NCI-H2081 (cell line): ENCODE measurements at places on chromosomes 11 and 22.
A peak's percentile ranks its signal among the peaks of the same experiment; 100 is the strongest.

GRCh38 chr22:49512487-49513165, 315.0 kb downstream of the BRD1 start:
- peak; percentile 53 for DNase-seq

DNA sequence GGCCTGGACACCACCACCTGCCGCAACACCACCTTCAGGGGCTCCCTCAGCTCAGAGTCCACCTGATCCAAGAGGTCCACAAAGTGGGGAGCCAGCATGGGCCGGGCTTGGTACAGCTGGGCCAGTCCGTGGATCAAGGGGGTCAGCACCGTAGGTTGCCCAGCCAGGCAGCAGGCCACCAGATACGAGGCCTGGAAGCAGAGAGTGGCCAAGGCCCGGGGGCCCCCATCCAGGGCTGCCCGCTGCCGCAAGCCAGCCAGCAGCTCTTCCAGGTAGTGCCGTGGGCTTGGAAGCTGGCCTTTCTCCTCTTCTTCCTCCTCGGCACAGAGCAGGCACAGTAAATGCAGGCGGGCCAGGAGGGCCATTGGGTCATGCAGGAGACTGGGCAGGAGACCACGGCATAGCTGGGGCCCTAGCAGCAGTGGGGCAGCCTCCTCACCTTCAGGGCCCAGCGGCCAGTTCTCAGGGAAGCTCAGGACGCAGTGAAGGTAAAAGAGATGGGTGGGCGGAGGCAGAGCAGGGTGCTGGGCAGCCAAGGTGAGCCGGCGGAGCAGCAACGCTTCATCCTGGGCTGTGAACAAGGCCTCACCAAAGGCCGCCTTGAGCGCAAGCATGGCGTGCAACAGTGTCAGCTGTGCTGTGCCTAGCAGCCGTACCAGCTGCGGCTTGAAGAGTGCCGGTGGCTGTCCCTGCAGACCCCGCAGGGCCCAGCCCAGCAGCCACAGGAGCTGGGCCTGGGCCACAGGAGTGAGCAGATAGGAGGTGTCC, 1.7 kb downstream of the AP5B1 start:
- DNase-seq = no peak

GRCh38 chr11:22521226-22521625, 104.4 kb downstream of the FANCF start:
- no peak for DNase-seq

DNA sequence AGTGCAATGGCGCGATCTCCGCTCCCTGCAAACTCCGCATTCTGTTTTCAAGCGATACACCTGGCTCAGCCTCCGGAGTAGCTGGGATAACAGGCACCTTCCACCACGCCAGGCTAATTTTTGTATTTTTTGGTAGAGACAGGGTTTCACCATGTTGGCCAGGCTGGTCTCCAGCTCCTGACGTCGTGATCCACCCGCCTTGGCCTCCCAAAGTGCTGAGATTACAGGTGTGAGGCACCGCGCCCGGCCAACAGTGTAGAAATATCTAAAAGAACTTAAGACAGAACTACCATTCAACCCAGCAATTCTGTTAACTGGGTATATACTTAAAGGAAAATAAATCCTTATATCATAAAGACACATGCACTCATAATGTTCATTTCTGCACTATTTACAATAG, 335.3 kb upstream of the LUZP2 start:
- no peak for DNase-seq

DNA sequence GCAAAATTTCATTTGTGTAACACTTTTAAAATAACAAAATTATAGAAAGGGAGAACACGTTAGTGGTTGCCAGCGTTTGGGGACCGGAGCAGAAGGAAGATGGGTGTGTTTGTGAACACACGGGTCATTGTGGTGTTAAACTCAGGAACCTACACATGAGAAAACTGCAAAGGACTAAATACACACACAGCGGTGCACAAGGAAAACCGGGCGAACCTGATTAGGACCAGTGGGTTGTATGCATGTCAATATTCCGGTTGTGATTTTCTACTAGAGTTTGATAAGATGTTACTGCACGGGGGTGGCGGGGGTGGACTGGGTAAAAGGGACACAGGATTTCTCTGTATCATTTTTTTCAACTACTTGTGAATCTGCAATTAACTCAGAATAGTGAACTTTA, 351.2 kb downstream of the OPCML start:
- no peak for DNase-seq

GRCh38 chr11:46298699-46299433, 21.4 kb downstream of the CREB3L1 start:
- DNase-seq = no peak

DNA sequence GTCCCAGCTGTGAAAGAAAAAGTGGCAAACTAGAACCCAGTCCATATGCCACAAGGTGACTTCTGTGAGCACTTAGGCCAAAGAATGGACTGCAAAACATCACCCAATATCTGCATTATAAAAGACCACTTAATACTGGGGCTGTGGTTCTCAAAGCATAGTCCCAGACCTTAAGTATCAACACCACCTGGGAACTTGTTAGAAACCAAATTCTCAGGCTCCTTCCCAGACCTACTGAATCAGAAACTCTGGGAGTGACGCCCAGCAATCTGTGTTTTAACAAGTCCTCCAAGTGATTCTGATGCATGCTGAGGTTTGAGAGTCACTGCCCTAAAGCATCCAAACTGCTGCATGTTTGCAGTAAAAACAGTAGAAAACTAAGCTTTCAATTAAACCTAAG, 81.3 kb downstream of the SERGEF start:
- no peak for DNase-seq

DNA sequence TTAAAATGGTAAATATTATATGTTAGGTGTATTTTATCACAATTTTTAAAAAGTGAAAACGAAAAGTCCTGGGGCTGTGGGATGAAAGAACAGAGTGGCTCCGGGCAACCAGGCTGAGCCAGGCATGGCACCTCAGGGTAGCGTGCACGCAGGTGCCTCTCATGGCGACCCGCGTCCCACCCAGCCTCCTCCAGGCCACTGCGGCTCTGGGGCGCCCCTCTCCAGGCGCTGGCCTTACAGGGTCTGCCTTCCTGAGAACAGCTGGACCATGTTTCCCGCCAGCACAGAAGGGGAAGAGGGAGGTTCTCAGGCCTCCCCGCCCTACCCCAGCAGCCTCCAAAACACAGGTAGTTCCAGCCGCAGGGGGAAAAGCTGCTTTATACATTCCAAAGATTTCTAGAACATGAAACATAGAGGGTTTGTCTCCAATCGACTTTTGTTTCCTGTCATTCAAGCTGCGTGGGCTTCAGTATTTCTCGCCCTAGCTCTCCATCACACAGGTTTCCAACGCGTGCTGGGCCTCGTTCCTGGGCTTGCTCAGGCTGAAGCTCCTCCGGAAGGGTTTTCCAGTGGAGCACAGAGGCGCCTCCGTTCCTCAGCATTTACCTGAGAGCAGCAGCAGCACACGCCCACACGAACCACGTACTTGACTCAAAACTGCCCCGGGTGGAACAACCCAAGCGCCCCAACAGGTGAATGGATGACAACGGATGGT, 10.5 kb downstream of the EHD1 start:
- DNase-seq = no peak

DNA sequence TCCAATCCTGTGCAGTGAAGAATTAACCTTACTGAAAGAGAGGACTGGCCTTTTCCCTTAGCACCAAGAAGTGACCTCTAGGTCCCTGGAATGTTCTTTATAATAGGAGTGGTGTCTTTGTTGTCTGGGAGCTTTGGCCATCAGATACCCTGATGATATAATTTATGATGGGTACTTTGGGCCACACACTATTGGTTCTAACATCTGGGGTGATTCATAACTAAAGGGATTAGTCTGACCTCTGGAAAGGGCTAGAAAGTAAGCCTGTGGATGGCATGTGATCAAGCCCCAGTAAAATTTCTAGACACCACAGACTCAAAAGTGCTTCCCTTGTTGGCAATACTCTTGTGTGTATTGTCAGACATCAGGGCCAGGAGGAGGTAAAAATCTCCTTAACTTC, 891.2 kb downstream of the KCNA4 start:
- no peak for DNase-seq
